ENCODE measurements at places on chromosomes 5 and 9. TPM values are rescaled to one million over a fixed set of nuclear protein-coding genes. Genes with fewer than 3 reads are reported as not detected.

GRCh38 chr9:98964911-98965336 lies 21.2 kb downstream of the COL15A1 start:
- DNase-seq = no peak

GRCh38 chr5:78889369-78890140 lies 95.6 kb downstream of the ARSB start:
- DNase-seq = peak; percentile 88

DNA sequence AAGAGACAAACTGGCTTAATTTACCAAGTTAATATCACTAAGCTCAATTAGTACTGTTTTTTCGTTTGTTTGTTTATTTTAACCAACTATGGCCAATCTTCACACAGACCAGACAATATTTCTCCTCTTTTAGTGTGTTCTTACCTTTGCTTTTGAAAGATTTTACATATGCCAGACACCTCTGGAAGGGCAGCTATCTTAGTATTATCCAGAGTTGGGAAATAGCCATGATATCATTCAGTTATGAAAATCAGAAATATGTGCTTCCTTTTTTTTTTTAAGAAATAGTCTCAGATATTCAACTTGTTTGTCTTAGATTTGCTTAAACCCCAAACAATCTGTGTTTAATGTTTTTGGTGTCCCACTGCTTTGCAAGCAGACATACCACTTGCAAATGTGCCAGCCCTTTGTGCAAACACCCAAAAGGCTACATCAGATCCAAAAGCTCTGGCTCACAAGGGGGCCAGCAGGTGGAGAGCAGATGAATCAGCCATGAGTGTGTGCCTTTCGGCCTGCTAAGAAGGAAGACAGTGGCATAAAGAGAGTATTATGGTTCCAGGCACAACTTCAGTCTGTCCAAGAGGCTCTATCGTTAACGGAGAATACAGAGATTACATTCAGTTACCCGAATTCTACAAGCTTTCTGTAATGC lies 147.6 kb downstream of the EFNA5 start:
- no peak for DNase-seq

DNA sequence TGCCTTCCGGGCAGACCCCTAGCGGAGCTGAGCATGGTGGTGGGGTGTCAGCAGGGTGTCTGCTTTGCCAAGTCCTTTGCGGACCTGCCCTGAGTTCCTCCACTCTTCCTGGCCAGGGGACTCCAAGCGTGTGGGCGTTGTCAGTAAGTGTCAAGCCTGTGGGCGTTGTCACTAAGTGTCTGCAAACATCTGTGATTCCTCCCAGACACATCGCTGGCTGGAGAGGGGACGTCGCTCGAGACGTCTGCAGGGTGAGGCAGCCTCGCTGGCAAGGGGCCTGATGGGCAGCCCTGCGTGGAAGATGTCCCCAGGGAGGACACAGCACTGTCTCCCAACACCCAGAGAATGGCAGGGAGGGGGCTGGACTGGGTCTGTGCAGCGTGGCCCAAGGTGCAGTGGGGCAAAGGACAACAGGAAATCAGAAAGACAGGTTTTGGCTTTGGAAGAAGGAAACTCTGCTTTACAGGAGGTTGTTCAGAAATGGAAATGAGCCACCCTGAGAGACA lies 28.8 kb downstream of the ADAMTSL2 start:
- DNase-seq = peak; percentile 7

DNA sequence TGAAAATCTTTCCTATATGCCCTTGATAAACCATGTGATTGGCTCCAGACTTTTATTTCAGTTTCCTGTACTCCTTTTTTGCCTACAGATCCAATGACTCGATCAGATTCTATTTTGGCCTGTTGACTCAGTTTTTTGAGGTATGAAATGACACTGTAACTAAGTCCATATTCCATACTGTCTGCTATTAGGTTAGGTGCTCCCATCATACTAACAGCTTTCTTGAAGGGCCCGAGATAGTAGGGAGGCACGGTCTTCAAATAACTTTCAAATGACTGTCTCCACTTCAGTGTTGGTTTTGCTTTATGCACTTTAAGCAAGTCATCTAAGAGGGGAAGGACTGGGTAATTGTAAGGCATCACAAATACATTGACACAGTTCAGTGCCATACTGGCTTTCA lies 295.4 kb upstream of the DAB2 start:
- peak; percentile 34 for DNase-seq

- no peak for DNase-seq
Observed at GRCh38 chr9:102178811-102179210, 440.4 kb upstream of the GRIN3A start.

DNA sequence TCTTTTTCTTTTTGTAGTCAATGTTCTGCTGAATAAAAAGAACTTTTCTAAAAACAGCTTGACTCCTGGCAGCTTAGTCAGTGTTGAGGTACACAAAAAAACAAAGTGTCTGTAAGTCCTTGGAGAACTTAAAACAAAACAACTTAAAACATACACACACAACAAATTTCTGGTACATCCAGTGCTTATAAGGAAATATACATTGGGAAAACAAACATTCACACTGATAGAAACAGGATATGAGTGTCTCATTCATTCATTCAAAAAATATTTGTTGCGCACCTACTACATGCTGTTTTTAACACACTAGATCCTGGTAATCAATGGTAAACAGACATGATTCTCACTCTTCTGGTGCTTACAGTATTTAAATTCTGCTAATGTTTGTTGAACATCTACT lies 27.4 kb upstream of the MEGF9 start:
- no peak for DNase-seq

DNA sequence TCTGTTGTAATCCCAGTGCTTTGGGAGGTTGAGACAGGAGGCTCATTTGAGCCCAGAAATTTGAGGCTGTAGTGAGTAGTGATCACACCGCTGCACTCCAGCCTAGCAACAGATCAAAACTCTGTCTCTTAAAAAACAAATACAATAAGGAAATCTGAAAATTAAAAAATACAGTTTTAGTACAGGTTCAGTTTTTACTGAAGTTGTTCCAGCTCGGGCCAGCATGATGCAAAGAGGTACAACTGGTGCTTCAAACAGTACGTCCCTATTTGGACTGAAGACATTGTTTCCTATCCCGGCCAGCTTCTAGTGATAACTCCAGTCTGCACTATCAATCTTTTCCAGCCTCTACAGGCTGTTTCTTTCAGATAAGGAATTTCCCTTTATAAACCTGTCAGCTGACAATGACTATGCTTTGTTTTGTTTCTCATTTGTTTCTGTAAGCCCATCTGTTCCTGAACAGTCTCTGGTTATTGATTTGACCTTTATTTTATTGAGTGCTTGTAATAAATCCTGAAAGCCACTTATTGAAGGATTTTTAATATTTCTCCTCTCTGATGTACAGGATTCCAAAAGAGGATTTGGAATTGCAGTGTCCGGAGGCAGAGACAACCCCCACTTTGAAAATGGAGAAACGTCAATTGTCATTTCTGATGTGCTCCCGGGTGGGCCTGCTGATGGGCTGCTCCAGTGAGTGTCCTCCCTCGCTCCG lies 41.9 kb downstream of the TJP2 start:
- no peak for DNase-seq

GRCh38 chr5:99441235-99441634 lies 512.4 kb upstream of the CHD1 start:
- no peak for DNase-seq

GRCh38 chr5:34694685-34695084 lies 38.6 kb downstream of the RAI14 start:
- no peak for DNase-seq

GRCh38 chr9:135851748-135852147 lies 55.6 kb downstream of the CAMSAP1 start:
- no peak for DNase-seq

GRCh38 chr5:169933616-169934015 lies 46.7 kb downstream of the INSYN2B start:
- no peak for DNase-seq

DNA sequence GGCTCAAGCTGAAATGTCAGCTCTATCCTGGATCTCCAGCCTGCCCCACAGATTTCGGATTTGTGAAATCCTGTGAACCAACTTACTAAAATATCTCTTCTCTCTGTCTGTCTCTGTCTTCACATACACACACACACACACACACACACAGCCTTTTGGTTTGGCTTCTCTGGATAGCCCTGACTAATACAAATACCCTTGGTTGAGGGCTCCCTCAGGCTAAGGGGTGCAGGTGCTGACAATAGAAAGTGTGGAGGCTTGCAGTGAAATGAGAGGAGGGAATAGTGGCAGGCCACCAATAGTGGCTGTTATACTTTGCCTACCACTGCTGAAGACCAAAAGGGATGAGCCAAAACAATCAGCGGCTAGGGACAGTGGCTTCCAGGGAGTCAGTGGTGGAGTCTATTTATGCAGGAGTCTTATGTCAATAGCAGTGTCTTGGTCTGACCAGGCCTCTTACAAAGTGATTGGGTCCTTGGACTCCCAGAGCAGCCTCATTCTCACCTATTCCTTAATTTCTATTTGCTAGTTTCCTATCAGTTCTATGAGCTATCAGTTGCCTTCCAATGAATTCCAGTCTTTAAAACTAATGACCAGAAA lies 93.2 kb upstream of the GAS1 start:
- no peak for DNase-seq

GRCh38 chr9:109934136-109934856 lies 154.3 kb downstream of the PALM2AKAP2 start:
- DNase-seq = no peak

GRCh38 chr9:6355728-6356127 lies 27.6 kb downstream of the TPD52L3 start:
- DNase-seq = peak; percentile 84

DNA sequence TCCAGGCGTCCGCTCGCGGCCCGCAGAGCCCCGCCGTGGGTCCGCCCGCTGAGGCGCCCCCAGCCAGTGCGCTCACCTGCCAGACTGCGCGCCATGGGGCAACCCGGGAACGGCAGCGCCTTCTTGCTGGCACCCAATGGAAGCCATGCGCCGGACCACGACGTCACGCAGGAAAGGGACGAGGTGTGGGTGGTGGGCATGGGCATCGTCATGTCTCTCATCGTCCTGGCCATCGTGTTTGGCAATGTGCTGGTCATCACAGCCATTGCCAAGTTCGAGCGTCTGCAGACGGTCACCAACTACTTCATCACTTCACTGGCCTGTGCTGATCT lies 294 bp downstream of the ADRB2 start:
- DNase-seq = no peak

DNA sequence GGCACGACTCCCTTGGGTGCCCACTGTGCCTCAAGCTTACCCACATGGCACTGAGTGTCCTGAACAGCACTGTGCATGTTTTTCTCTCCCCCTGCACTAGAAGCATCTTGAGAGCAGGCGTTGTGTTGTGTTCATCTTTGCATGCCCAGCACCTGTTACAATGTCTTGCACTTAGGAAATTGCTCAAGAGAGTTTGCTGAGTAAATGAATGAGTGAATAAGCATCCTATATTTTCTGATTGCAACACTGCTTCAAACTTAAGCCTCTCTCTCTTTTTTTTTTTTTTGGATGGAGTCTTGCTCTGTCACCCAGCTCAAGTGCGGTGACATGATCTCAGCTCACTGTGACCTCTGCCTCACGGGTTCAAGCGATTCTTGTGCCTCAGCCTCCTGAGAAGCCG lies 94.5 kb downstream of the LMNB1 start:
- DNase-seq = no peak

DNA sequence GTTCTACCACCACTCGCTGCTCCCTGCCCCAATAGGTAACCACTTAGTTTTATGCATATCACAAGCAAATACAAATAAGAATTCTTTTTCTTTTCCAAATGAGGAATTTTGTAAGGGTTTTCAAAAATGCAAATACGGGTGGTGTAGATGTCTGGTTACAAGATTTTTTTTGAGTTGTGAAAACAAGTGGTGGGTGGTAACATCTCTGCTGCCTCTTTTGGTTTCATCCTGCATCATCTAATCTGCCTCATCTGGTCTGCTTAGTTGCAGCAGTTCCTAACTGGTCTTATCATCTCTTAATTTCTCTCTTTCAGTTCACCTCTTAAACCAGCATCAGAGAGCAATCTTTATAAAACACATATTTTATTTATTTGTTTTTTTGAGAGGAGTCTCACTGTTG lies 5.3 kb downstream of the NFX1 start:
- no peak for DNase-seq

GRCh38 chr5:32687499-32687831 lies 23.7 kb upstream of the NPR3 start:
- peak; percentile 19 for DNase-seq

Gene KIF4B
- under 0.01 TPM for total RNA-seq

Gene TNIP1
- 92.8 TPM for total RNA-seq

Gene PCDHGA9
- 3.9 TPM for total RNA-seq

Gene ANKRD31
- under 0.01 TPM for total RNA-seq

Gene MARVELD2
- total RNA-seq = 0.54 TPM

Gene SPATA31D1
- not detected for total RNA-seq

Gene PCDHGA3
- total RNA-seq = 1.7 TPM

Gene SLC46A2
- not detected for total RNA-seq

Gene TLX3
- total RNA-seq = not detected

Gene CXCL14
- under 0.01 TPM for total RNA-seq

Gene PDE8B
- total RNA-seq = under 0.01 TPM

Gene AGPAT2
- total RNA-seq = 16.1 TPM

Gene BAAT
- not detected for total RNA-seq
